Activated B cell treated with CpG ODN at 0.5 μM for 24 hours (primary cell): ENCODE measurements at places on chromosomes 1 and 21. TPM values are rescaled to one million over a fixed set of nuclear protein-coding genes. Genes with fewer than 3 reads are reported as not detected.
A peak's percentile ranks its signal among the peaks of the same experiment; 100 is the strongest.

GRCh38 chr1:229514578-229515275 is 6.6 kb upstream of the NUP133 start:
- no peak overlapping the region for H3K4me3 ChIP-seq
- H3K27ac ChIP-seq, result no peak overlapping the region
- H3K4me1 ChIP-seq, result peaks cover 4% of the 10 kb centered on the region
- H3K36me3 ChIP-seq, result peaks cover 11% of the 10 kb centered on the region
- DNase-seq, result peak; percentile 19

DNA sequence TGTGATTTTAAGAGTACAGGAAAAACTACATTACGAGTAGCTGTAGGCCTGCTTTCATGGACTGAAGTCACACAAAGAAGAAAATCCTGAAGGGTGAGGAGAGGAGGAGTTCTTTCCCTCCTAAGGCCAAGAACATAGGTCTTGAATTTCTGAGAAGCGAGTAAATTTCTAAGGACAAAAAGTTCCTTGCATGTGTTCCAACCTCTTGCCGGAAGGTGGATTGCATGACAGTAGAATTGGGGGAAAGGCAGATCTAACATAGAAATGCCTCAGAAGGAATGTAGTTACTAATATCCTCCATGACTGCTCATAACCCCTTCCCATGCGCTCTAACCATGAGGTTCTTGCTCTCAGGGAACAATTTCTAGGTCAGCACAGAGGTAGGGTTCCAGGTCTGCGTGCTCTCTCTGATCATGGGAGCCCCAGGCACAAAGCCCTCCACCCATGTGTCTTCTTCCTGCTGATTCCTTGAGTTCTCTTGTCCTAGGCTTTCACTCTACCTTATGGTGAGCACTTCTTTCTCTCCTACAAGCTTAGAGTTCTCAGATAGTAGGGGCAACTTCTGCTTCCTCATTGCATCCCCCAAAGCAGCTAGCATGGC is 13.7 kb downstream of the CD2 start:
- H3K4me1 ChIP-seq, result peaks cover 21% of the 10 kb centered on the region
- no peaks in the 10 kb centered on the region for H3K36me3 ChIP-seq
- H3K27ac ChIP-seq, result no peak overlapping the region
- no peak for DNase-seq

GRCh38 chr1:155983191-155984024 is 5.1 kb upstream of the ARHGEF2 start:
- H3K4me1 ChIP-seq, result peaks cover 60% of the 10 kb centered on the region
- peaks cover under 1% of the 10 kb centered on the region for H3K36me3 ChIP-seq
- H3K4me3 ChIP-seq, result peak overlapping the region; percentile 30
- H3K27ac ChIP-seq, result peak overlapping the region; percentile 90

DNA sequence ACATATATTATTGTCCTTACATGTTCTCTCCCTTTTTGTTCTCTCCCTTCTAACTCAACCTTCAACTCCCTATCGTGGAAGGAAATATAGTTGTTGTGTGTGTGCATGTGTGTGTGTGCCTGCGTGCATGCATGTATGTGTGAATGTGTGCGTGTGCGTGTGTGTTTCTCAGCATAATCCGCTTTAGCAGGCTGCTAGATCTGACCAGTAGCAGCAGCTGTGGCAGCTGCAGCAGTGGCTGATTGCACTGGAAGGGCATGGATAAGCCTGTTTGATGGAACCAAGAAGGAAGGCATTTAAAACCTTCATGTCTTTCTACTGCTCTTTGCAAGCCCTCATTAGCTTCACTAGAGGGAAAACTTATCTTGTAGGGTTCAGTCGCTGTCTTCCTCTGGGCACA is 65.6 kb upstream of the IRF2BP2 start:
- H3K36me3 ChIP-seq, result no peaks in the 10 kb centered on the region
- H3K4me3 ChIP-seq, result peak overlapping the region; percentile 87
- no peaks in the 10 kb centered on the region for H3K27me3 ChIP-seq
- peak overlapping the region; percentile 19 for H3K27ac ChIP-seq

DNA sequence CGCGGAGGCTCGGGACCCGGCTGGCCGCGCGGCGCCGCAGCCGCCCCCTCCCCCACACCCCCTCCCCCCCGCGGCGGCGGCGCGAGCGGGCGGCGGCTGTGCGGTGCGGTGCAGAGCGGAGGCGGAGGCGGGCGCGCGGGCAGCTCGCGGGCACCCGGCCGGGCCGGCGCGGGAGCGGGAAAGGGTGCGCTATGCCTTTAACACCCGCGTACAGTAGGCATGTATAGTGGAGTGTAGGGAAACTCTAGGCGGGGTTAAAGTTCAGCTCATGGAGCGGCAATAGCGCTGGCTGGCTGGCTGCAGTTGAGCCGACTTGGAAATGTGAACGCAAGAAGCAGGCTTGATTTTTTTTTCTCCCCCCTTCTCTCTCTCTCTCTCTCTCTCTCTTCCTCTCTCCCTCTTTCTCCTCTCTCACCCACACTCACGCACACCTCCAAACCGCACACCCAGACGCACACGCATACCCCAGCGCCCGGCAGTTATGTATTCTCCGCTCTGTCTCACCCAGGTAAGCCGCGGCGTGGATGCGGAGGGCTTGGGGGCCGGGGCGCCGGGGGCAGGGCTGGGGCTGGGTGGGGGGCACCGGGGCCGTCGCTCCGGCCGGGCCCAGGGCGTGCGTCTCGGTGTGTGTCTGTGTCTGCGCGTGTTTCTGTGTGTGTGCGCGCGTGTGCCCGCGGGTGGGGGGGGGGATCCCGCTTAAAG is at the start of gene NFIA:
Gene NFIA (plus strand): TSS at position 251 of the 702 bp plus-strand sequence.
- peaks cover 2% of the 10 kb centered on the region for H3K36me3 ChIP-seq
- DNase-seq, result peak; percentile 22
- peak within 1 kb of the TSS; percentile 87 for H3K4me3 ChIP-seq
- no peak within 1 kb of the TSS for H3K27ac ChIP-seq
- peaks cover 53% of the 10 kb centered on the region for H3K27me3 ChIP-seq

GRCh38 chr21:41378849-41379248 is 17.0 kb downstream of the MX2 start:
- no peak overlapping the region for H3K4me3 ChIP-seq
- H3K27ac ChIP-seq, result no peak overlapping the region
- no peaks in the 10 kb centered on the region for H3K27me3 ChIP-seq
- H3K4me1 ChIP-seq, result peaks cover 5% of the 10 kb centered on the region
- no peak for DNase-seq

GRCh38 chr21:17441370-17441769 is 71.5 kb upstream of the CXADR start:
- no peak overlapping the region for H3K27ac ChIP-seq
- H3K27me3 ChIP-seq, result peaks cover 3% of the 10 kb centered on the region
- no peaks in the 10 kb centered on the region for H3K36me3 ChIP-seq
- no peaks in the 10 kb centered on the region for H3K4me1 ChIP-seq

DNA sequence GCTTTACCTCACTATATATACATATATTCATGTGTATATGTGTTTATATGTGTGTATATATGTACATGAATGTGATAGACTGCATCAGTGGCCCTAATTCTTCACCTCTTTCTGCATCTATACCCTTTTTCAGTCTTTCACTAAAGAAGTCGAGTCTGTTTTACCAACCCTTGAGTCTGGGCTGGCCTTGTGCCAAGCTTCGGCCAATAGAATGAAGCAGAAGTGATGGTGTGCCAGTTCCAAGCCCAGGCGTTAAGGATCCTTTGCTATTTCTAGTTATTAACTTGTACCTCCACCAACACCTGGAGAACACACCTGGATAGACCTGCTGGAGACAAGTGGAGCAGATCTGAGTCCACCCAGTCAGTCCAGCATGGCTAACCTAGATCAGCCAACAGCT is 61.6 kb upstream of the PPM1J start:
- H3K27ac ChIP-seq, result no peak overlapping the region
- H3K27me3 ChIP-seq, result no peaks in the 10 kb centered on the region
- no peaks in the 10 kb centered on the region for H3K36me3 ChIP-seq
- H3K4me3 ChIP-seq, result no peak overlapping the region
- DNase-seq, result no peak

DNA sequence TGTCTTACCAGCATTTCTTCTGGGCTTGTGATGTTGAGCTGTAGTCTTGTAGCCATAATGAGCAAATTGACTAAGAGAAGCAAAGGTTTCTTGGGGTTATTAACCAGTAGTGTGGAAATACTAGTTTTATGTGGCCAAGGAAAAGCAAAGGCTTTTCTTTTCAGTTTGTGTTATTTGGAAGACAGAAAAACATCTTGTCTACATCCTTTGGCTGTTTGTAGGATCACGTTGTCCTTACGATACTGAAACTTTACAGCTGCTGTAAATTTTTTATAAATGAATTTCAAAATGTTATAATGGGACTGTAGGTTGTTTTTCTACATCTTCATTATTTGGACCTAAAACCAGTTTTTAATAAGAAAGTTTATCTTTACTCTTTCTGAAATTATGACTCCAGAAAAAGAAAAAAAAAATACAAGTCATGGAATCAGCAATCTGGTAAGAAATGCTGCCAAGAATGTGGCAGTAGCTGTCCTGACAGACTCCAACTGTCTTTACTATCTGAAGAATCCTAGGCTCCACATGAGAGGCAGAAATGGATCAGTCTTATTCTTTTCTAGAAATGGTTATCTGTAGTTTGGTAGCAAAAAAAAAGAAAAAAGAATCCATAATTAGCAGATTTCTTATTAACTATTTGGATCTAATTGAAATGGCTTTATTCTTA is 41.6 kb upstream of the QSOX1 start:
- H3K36me3 ChIP-seq, result peaks cover 55% of the 10 kb centered on the region
- H3K27ac ChIP-seq, result no peak overlapping the region
- no peak for DNase-seq
- H3K4me3 ChIP-seq, result no peak overlapping the region
- H3K4me1 ChIP-seq, result no peaks in the 10 kb centered on the region
- no peaks in the 10 kb centered on the region for H3K27me3 ChIP-seq

- H3K4me1 ChIP-seq, result peaks cover 5% of the 10 kb centered on the region
- H3K27ac ChIP-seq, result no peak overlapping the region
- DNase-seq, result peak; percentile 67
- peaks cover 13% of the 10 kb centered on the region for H3K27me3 ChIP-seq
Measured at GRCh38 chr1:152188673-152189591, 29.9 kb upstream of the RPTN start.

- H3K4me1 ChIP-seq, result no peaks in the 10 kb centered on the region
- no peak overlapping the region for H3K4me3 ChIP-seq
- no peak overlapping the region for H3K27ac ChIP-seq
- H3K27me3 ChIP-seq, result peaks cover 7% of the 10 kb centered on the region
Measured at GRCh38 chr1:229221106-229222019, 49.5 kb upstream of the RAB4A start.

GRCh38 chr1:203090421-203091198 is 4.8 kb upstream of the MYOG start:
- H3K27ac ChIP-seq, result no peak overlapping the region
- no peaks in the 10 kb centered on the region for H3K36me3 ChIP-seq

- H3K36me3 ChIP-seq, result peaks cover 87% of the 10 kb centered on the region
- H3K4me3 ChIP-seq, result peak overlapping the region; percentile 62
- H3K4me1 ChIP-seq, result peaks cover 100% of the 10 kb centered on the region
- peak overlapping the region; percentile 77 for H3K27ac ChIP-seq
Measured at GRCh38 chr1:167668108-167668507, 38.1 kb downstream of the RCSD1 start.

- H3K4me1 ChIP-seq, result peaks cover 50% of the 10 kb centered on the region
- peaks cover 43% of the 10 kb centered on the region for H3K36me3 ChIP-seq
- peak overlapping the region; percentile 98 for H3K27ac ChIP-seq
- no peaks in the 10 kb centered on the region for H3K27me3 ChIP-seq
- no peak for DNase-seq
Measured at GRCh38 chr1:101235216-101235695, 1.6 kb upstream of the S1PR1 start.

GRCh38 chr1:23624440-23624839 is 65.1 kb upstream of the ID3 start:
- H3K36me3 ChIP-seq, result peaks cover 2% of the 10 kb centered on the region
- peaks cover 88% of the 10 kb centered on the region for H3K4me1 ChIP-seq
- peak overlapping the region; percentile 86 for H3K27ac ChIP-seq

GRCh38 chr1:201737352-201738060 is 91.5 kb upstream of the IPO9 start:
- no peak for DNase-seq
- no peak overlapping the region for H3K27ac ChIP-seq
- H3K27me3 ChIP-seq, result peaks cover 8% of the 10 kb centered on the region
- peaks cover 35% of the 10 kb centered on the region for H3K4me1 ChIP-seq

DNA sequence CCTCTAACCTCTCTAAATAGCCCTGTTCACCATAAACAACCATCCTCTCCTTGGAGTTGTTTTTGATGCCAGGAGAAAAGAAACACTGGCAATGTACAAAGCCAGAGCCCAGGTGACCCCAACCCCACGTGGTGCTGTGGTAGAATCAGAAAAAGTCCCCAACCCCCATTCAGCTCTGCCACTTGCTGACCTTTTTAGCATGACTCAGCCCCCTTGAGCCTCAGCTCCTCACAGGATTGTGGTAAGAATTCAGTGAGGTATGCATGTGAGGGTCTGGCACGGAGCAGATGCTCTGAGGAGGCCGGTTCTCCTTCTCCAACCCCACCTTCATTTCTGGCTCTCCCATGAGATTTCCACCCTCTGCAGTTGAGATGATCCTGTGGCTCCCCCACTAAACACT is 11.1 kb upstream of the CHI3L1 start:
- H3K36me3 ChIP-seq, result no peaks in the 10 kb centered on the region
- H3K27ac ChIP-seq, result no peak overlapping the region
- H3K27me3 ChIP-seq, result peaks cover 24% of the 10 kb centered on the region
- H3K4me3 ChIP-seq, result no peak overlapping the region

GRCh38 chr1:221765527-221765926 is 23.6 kb upstream of the DUSP10 start:
- H3K27me3 ChIP-seq, result no peaks in the 10 kb centered on the region
- H3K36me3 ChIP-seq, result no peaks in the 10 kb centered on the region
- no peak overlapping the region for H3K4me3 ChIP-seq
- H3K27ac ChIP-seq, result no peak overlapping the region

DNA sequence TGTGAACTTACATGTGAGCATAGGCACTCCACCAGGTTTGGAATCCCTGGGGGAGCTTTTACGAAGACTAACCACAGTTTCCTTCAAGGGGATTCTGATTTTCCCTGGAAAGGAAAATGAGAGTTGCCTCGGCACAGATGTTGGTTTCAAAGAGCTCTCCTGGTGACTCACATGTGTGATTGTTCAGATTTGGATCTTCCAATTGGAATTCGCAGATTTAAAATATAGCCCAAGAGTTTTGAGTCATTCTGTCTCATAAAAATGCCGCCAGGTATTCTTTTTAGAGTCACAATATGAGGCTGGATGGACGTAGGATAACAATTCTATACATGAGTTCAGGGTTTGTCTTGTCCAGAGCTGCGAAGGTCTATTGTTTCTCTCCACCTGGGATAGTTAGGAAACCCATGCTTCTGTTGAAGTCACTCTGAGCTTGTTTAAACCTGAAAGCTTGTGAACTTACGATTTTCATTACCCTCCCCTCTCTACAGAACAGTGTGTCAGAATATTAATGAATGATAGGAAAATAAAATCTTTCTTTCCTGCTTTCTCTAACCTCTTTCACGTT is 64.9 kb downstream of the TGFB2 start:
- no peak for DNase-seq
- H3K27me3 ChIP-seq, result no peaks in the 10 kb centered on the region
- H3K27ac ChIP-seq, result no peak overlapping the region
- H3K4me3 ChIP-seq, result no peak overlapping the region
- H3K36me3 ChIP-seq, result no peaks in the 10 kb centered on the region
- H3K4me1 ChIP-seq, result no peaks in the 10 kb centered on the region

MORN1 gene
- 15.6 and 17.8 TPM in 2 replicates for total RNA-seq

MAP3K7CL gene
- 7.9 and 11.4 TPM in 2 replicates for total RNA-seq

CTTNBP2NL gene
- 11.7 and 14.1 TPM in 2 replicates for total RNA-seq

OVAAL gene
- not detected in 2 replicates for total RNA-seq

CHIA gene
- not detected in 2 replicates for total RNA-seq

CR1 gene
- 11.4 and 13.9 TPM in 2 replicates for total RNA-seq

CRNN gene
- total RNA-seq, result not detected in 2 replicates

AXDND1 gene
- total RNA-seq, result 0.61 and 0.75 TPM in 2 replicates

NFIA gene
- 0.13 and 0.44 TPM in 2 replicates for total RNA-seq
